ENCODE measurements at places on chromosomes 12 and 14.
A peak's percentile ranks its signal among the peaks of the same experiment; 100 is the strongest.

GRCh38 chr12:45675534-45675933 is 54.0 kb upstream of the ARID2 start:
- no peak for DNase-seq

GRCh38 chr14:72682188-72682587 is 211.7 kb downstream of the DPF3 start:
- DNase-seq, result no peak

DNA sequence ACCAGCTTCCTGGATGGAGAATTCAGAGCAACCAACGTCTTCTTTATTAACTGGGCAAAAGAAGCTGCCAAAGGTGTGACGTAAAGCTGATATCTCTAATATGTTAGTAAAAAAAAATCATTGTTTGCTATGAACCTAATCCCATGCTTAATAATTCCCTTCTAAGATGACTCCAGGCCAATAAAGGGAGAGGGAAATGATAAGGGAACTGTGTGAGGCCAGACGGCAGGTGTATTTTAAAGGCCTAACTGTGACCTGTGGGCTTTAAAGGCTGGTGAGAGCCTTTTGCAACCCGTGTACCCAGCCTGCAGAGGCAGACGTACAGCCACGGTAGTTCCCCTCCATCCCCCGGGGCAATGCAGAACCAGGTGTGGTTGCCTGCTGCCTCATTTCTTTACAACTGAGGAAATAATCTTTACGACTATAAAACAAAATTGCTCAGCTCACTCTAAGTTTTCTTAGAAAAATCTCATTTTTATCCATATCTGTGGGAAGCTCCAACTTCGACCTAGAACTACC is 370.6 kb downstream of the EGLN3 start:
- no peak for DNase-seq

- DNase-seq, result no peak
These were observed 33.0 kb upstream of the PRMT8 start for GRCh38 chr12:3458041-3458440.

DNA sequence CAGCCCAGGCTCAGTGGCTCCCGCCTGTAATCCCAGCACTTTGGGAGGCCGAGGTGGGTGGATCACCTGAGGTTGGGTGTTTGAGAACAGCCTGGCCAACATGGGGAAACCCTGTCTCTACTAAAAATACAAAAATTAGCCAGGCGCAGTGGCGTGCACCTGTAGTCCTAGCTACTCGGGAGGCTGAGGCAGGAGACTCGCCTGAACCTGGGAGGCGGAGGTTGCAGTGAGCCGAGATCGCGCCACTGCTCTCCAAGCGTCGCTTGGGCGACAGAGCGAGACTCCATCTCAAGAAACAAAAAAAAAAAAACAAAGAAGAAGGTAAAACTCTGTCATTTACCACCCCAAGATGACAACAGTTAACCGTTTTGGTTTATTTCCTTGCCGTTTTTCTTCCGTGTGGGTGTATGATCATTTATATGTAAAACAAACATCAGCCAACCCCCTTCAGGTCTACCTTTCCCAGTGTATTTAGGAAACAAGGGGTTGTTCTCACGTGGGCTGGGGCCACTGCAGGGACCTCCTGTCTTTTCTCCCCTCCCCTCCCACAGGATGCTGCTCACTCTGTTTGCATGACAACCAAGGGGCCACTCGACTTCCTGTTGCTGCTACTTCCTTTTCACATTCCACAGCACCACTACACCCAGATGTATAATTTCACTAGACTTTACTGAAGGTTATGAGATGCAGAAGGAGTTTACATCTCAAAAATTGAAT is 13.6 kb downstream of the TTC9 start:
- DNase-seq, result peak; percentile 69

DNA sequence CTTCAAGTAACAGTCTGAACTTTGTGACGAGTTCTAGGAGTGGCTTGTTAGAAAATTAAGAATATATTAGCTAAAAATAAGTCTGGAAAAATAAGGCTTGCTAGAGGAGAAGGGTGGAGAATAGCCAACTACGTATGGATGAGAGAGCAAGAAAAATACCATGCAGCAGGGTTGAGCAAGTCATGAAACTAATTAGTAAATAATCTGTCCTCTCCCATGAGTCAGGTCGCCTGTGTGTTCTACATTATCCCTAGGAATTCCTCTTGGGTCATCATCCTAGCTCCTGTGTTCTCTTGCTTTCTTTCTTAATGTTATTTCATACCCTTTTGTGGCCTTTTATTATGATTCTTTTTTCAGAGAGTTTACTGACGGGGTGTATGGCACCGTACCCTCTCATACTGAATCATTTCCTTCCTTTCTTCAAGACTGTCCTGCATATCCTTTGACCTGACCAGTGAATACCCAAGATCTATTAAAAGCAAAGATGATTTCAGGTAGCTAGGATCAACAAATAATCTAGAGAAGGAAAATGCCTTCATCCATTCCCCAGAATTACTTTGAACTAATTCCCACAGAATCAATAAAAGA is 177.2 kb upstream of the NPAS3 start:
- no peak for DNase-seq

- no peak for DNase-seq
These were observed 63.2 kb downstream of the SPRING1 start for GRCh38 chr12:116674643-116675183.

- no peak for DNase-seq
These were observed 185.1 kb upstream of the CDKN3 start for GRCh38 chr14:54211551-54212308.

GRCh38 chr12:1471224-1471623 is 123.2 kb downstream of the FBXL14 start:
- no peak for DNase-seq

DNA sequence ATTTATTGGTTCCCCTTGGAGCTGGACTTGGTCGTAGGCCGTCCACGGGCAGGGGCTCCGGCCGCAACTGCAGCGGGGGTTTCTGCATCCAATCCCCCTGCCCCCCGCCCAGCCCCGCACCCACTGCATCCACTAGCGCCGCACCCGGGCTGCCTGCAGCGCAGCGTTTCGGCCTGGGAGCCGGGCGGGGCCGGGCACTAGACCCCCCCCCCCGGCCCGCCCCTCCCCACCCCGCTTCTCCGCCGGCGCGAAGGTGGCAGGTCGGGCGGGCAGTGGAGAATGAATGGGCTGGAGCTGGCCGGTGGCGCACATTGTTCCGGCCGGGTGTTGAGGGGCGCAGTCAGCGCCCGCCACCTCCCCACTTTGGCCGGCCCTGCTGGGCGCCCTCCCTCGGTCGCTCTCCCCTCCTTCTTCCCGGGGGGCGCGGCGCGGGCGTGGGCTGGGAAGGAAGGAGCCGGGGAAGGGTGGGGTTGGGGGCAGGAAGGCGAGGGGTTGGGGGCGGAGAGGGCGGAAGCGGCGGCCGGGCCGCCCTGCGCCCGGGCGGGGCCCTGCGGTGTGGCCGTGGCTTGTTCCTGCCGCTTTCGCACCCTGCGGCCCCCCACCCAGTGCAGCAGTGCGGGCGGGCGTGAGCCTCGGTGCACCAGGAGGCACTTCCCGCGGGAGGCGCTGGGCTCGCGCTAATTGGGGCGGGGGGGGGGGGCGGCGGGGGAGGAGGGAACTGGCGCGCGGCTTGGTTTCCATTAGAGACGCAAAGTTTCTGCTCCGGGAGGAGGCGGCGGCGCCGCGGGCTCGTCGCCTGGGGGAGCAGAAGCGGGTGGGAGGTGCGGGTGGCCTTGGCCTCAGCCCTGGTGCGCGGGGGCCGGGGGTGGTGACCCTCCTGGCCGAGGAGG is 841 bp downstream of the CALM1 start:
- DNase-seq, result peak; percentile 58

GRCh38 chr12:20963762-20964161 is 153.3 kb downstream of the SLCO1B3 start:
- no peak for DNase-seq

DNA sequence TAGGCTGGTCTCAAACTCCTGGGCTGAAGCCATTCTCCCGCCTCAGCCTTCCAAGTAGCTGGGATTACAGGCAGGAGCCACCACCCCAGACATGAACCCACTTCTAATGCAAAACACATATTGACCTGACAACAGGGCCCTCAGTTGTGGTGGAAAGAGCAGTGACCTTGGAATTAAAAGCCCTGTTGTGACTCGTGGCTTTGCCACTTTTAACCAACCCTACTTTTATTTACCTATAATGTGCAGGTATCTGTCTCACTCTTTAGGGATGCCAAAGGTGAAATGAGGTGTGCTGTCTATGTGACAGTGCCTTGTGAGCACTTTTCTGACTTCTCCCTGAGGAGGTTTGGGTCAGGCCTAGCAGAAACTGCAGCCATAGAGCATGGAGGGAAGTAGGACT is 132.8 kb upstream of the DNM1L start:
- no peak for DNase-seq

DNA sequence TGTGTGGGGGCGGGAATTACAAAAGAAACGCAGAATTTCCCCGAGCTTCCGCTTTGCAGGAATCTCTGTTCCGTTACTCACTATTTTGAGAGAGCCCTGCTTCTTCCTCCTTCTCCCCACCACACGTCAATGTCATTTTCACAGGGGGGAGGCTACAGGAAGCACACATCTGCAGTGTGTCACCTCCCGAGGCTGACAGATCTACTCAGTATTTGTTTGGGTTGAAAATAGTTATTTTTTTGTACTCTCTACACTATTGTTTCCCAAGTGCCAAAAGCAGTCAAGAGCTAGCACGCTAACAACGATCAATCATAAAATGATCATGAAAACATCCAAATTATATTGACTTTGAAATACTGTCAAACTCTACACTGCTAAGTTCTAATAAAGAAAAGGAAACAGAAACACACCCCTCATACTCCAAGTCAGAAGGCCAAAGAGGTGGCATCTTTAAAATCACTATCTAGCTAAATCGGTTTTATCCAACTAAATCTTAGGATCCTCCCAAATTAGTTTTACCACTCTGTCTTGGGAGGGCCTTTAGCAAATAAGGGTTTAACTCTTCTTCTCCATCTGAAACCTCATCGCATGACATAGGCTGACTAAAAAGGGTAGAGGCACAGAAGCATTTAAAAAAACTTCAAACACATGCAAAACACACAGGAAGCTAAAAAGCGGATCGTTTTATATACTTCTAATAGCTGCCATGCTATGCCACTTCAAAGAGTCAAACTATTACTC is 51.8 kb downstream of the FOXN3 start:
- peak; percentile 45 for DNase-seq

DNA sequence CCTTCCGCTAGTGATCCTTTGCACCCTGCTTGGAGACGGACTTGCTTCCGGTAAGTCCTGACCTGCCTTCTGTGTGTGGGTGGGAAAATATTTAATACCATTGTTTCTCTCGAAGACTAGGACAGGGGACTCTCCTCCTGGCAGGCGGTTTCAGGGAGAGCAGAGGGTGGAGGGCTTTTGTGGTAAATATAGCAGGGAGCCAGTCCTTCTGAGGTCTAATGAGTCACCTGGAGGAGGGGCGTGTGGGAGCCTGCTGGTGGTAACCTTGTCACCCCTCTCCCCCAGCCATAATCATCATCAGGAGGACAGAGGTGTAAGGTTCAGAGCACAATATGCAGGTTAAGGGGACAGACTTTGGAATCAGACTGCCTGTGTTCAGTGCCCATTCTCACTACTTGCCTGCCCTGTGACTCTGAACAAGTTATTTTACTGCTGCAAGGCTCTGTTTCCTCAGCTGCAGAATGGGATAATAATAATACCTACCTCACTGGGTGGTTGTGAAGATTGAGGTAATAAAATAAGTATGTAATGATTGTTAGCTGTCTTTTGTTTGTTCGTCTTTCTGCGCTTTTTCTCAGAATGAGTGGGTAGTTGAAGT is 47.4 kb downstream of the SUSD6 start:
- DNase-seq, result peak; percentile 11

- no peak for DNase-seq
These were observed 1.3 kb downstream of the RITA1 start for GRCh38 chr12:113186666-113187325.

GRCh38 chr14:22549981-22550673 is 38.9 kb downstream of the DAD1 start:
- peak; percentile 78 for DNase-seq

DNA sequence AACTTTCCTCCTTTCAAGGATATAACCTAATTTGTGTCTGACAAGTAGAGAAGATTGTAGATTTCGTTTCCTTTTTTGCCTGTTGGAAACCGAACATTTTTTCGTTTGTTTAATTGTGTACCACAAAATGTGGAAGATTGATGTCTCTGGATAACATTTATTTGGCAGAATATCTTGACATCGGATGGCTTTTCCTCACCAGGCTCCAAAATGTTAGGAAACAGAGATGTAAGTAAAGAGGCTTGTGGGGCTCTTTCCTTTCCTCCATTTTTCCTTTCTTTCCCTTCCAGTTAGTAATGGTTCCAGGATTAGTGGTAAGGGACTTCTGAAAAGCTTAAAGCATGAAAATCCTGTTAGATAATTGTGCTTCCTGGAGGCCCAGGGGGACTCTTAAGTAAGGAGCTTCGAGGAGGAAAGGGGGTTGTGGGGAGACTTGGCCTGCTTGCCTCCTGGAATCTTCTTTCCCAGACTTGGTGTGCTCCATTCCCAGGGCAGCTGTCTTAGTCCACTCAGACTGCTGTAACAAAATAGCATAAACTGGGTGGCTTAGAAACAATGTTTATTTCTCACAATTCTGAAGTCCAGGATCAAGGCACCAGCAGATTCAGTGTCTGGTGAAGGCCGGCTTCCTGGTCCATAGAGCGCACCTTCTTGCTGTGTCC is 243.1 kb upstream of the PWP1 start:
- DNase-seq, result no peak

GRCh38 chr12:32702946-32703345 is 23.8 kb downstream of the DNM1L start:
- DNase-seq, result no peak

- no peak for DNase-seq
These were observed 320.0 kb downstream of the DPF3 start for GRCh38 chr14:72573725-72574417.

- DNase-seq, result no peak
These were observed 381.2 kb downstream of the BCL11B start for GRCh38 chr14:98890556-98891340.

GRCh38 chr12:119447126-119447525 is 112.6 kb downstream of the CCDC60 start:
- DNase-seq, result no peak

DNA sequence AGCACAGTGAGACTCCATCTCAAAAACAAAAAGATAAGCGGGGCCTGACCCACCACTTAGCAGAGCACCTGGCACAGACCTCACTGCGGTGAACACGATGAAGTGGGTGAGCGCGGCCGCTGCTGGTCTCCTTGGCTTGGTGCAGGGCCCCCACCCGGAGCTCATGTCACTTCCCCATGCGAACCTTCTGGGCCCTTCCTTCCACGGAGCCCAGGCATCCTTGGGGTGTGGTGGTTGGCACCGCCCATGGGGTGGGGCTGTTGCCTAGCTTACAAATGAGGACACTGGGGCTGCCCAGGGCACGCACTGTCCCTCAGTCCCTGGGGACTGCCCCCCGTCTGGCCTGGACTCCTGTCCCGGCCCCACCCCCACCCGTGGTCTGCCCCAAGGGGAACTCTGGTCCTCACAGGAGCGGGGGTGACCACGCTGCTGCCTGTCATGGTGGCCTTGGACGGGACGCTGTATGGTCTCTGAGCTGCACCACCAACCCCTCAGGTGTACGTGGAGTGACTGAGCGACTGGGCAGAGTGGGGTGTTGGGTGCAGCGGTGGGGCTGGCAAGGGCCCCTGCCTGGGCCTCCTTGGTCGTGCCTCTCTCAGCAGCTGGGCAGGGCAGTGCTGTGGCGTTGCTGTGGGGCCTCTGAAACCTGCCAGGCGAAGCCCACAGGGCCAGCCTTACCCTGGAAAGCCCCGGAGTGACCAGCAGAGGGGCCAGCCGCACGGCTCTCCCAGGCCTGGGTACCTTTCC is 15.3 kb downstream of the FBRSL1 start:
- no peak for DNase-seq
